GM04503 (cell line): ENCODE measurements at places on chromosomes 12 and 14.

DNA sequence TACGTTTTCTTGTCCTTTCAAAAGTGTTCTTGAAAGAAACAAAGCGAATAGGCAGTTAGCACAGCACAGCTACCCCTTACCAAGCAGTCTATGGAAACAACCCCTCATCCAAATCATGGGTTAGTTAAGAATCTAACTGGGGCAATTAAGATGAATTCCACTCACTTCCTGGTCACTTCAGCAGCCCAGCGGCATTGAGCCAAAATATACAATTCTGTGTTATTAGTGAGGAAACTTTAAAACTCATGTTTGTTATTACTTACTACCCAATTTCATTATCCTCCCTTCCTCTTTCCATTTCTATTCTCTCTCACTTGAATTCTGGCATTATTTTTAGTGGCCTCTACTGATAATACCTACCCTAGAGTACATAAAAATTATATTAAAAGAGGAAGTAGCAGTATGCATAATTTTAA is 121.4 kb downstream of the PPHLN1 start:
- no peak for DNase-seq

GRCh38 chr12:68234140-68234539 is 8.5 kb upstream of the IL26 start:
- DNase-seq: no peak

DNA sequence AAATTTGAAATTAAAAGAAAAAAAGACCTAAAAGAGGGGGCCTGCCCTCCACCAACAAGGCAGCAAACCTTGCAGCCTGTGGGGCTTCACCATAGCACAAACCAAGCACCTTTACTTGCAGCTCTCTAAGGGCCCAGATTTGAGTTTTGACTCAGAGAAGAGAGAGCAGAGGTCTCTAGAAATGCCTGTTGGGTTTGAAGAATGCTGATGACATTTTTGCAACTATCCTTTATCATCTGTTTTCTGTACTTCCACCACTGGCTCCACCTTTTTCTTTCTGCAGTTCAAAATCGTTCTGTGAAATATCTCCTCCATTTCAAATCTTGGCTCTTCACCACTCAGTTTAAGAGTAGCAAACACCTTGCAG is 83.8 kb upstream of the HMGA2 start:
- no peak for DNase-seq

- no peak for DNase-seq
Observed at GRCh38 chr12:110965574-110965973, 45.2 kb upstream of the MYL2 start.

GRCh38 chr12:80807640-80808288 is 91.1 kb downstream of the MYF5 start:
- DNase-seq: no peak

- DNase-seq: no peak
Observed at GRCh38 chr14:104306450-104307040, 168.2 kb downstream of the KIF26A start.

DNA sequence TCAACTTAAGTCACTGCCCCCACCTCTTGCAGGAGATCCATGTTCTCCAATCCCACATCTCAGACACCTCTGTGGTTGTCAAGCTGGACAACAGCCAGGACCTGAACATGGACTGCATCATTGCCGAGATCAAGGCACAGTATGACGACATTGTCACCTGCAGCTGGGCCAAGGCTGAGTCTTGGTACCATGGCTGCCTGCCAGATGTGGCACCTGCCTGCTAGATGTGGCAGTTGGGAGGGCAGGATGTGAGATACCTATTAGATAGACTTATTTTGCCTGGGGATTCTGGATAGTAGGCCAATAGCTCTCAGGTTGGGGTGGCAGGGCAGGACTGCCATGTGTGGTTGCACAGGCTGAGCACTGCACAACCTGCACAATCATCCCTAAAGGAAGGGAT is 7.9 kb upstream of the KRT86 start:
- DNase-seq: no peak

DNA sequence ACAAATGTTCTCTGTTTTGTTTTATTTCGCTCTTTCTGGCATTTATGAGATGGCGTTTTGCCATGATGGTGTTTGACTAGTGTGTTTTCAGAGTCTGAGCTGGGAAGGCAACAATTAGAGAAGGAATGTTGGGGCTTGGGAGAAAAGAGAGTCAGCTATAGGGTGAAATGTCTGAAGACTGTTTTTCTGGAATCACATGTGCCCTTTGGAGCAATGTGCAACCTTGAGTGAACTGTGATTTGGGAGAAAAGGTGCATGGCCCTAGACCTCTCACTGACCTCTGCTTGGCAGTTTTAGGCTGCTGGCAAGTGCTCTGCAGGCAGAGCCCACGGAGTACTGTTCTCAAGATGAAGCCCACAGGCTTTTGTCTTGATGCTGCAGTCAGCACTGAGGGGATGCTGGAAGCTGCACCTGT is 379.9 kb upstream of the PDE3A start:
- no peak for DNase-seq

- no peak for DNase-seq
Observed at GRCh38 chr12:51977320-51977753, 25.8 kb downstream of the ACVR1B start.

GRCh38 chr14:75628816-75629215 is 31.9 kb downstream of the ERG28 start:
- no peak for DNase-seq

DNA sequence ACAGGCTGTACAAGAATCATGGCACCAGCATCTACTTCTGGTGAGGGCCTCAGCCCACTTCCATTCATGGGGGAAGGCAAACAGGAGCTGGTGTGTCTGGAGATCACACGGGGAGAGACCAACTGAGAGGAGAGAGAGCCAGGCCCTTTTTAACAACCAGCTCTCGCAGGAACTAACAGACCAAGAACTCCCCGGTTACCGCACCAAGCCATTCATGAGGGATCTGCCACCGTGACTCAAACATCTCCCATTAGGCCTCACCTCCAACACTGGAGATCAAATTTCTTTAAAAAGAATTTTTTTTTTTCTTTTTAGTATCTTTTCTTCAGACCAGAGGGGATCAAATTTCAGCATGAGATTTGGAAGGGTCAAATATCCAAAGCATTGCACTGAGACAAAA is 16.7 kb upstream of the AQP2 start:
- no peak for DNase-seq

DNA sequence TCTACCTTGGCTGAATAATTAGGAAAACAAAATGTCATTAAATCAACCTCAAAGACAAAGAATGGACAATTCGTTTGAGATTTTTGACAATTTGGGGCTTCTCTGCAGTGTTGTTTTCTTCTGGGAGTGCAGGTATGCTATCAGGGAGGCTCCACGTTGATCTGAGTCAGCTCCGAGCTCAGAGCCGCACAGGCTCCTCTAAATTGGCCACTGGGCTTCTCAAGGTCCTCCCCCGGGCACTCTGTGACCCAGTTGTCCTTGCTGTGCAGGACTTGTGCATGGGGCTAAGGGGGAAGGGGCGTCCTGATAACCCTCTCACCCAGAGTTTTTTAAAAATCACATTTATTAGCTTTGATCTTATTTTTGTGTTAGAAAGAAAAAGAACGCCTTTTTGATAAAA is 52.7 kb downstream of the TBX3 start:
- no peak for DNase-seq

- DNase-seq: no peak
Observed at GRCh38 chr12:113067987-113068935, 11.7 kb downstream of the DTX1 start.

DNA sequence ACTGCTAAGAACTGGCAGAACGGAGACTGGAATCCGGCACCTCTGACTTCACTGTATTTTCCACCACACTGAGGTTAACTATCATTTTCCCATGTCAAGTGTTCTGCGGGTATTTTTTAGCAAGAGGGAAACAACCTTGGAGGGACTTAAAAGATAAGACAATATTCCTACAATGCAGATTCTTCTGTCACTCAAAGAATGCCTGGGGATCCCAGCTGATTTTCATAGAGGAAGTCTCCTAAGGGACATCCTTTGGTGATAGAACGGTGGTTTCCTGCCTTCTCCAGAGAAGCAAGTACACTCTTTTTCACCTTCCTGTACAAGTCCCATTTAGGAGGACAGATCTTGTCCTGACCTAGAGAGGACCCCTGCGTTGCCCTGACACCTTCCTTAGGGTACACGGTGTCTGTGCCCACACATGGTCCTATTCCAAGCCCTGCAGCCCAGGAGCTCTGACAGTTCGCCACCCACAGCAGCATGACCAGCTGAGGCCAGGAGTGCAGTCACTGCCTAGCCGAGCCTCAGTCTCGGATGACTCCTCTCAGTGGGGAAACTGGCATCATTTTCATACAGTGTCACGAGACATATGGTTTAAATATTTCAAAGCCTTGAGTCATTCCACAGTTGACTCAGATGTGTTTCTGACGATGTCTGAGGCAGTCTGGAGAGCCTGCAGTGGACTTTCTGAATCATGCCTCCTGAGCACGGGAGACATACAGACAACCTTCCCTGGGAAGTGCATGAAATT is 181.3 kb upstream of the FKBP4 start:
- peak; percentile 95 for DNase-seq

- peak; percentile 21 for DNase-seq
Observed at GRCh38 chr12:10098791-10099190, at the start of gene CLEC1A. CLEC1A (minus strand) TSS chr12:10098985; CDS start chr12:10098922, 63 bp downstream.

GRCh38 chr12:105929192-105929591 is 209.6 kb downstream of the NUAK1 start:
- DNase-seq: no peak

DNA sequence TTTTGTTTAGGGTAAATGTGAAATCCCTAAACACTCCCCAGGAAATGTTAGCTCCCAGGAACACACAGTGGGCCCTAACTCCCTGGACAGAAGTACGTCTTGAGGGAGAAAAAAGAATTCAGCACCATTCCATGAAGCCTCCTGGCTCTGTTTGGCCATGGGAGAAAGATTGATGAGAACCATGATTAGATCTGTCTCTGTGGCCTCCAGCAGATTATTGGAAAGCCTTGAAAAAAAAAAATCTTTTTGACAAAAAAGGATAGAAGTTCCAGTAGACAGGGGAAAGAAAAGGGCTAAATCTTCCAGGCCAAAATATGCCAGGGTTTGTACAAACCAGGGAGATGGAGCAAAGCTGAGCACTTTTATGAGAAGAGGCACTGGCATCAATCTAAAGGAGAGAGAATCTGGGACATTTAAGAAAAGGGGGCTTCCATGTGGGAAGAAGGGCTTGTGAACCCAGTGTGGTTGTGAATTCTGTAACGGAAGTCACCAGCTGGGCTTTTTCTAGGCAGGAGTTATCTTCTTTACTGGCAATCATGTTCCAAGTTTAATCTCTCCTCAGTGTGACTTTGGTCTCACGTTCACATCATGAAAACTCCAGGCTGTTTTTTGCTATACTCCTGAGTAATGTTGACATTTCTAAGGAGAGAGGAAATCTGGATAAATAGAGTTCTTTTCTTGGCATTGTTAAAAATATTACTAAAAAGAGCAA is 426.7 kb downstream of the RAD51B start:
- no peak for DNase-seq

- DNase-seq: no peak
Observed at GRCh38 chr14:22846811-22847307, 10.5 kb downstream of the MMP14 start.

GRCh38 chr14:95998656-95999055 is 40.5 kb upstream of the C14orf132 start:
- no peak for DNase-seq

DNA sequence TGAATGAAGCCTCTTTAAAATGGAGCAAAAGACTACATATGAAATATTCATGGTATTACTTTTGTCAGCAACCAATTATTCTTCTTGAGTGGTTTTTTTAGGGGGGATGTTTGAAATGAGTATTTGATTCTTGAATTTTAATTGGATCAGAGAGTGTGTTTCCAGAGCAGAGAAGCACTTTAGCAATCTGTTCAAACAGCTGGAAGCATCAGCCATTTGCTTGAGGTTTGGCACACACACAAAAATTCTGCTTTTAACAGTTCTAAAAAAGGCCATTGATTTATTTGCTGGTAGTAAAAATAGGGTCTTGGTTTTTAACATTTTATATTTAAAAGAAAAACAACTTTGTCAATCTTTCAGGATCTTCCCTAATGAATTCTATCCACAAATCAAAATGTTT is 292.7 kb downstream of the LRFN5 start:
- no peak for DNase-seq

DNA sequence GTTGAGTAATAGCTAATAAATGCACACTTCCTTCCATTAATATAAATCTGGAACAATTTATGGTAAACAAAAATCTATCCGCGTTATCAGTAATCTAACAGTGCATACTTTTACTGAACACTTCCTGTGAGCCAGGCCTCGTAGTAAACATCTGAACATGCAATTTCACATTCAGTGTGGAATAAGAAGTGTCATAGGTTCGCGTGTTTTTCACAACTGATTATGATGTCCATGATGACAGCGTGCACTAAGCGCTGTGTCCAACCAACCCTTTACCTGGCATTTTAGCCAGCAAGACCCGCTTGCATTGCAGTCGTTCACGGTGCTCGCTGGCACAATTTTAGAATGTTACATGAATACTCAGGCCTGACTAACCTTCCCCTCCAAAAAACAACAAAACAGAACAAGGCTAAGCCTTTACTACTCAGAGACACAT is 2.1 kb downstream of the PNMA1 start:
- DNase-seq: no peak

GRCh38 chr12:54452628-54453027 is 20.8 kb downstream of the GTSF1 start:
- no peak for DNase-seq

- no peak for DNase-seq
Observed at GRCh38 chr12:129101404-129101803, 248.1 kb downstream of the GLT1D1 start.

- no peak for DNase-seq
Observed at GRCh38 chr12:45406988-45407850, 191.3 kb downstream of the ANO6 start.

DNA sequence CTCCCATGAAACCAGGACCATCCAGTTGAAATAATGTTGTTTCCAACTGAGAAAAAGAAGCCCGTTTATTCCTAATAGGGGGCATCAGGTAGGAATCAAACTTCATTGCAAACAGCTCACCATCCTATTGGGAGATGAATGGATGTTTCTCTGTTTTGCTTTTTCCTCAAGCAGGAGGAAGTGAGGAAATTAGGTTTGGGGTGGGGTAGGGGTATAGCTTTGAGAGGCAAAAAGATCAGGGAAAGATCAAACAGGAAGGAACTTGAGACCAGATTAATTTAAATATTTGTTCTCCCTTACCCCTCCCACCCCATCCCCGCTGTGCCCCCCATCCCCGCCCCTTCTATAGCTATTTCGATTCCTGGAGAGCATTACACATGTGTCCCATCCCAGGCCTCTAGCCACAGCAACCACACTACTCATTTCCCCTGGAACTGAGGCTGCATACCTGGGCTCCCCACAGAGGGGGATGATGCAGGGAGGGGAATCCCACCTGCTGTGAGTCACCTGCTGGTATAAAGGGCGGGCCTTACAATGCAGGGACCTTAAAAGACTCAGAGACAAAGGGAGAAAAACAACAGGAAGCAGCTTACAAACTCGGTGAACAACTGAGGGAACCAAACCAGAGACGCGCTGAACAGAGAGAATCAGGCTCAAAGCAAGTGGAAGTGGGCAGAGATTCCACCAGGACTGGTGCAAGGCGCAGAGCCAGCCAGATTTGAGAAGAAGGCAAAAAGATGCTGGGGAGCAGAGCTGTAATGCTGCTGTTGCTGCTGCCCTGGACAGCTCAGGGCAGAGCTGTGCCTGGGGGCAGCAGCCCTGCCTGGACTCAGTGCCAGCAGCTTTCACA is at the start of gene IL23A:
TSS of gene IL23A (plus strand) at position 577 of the 850 bp plus-strand sequence. CDS start at position 738, 161 bp downstream.
- no peak for DNase-seq
